ENCODE measurements at places on chromosomes 7 and 10.

DNA sequence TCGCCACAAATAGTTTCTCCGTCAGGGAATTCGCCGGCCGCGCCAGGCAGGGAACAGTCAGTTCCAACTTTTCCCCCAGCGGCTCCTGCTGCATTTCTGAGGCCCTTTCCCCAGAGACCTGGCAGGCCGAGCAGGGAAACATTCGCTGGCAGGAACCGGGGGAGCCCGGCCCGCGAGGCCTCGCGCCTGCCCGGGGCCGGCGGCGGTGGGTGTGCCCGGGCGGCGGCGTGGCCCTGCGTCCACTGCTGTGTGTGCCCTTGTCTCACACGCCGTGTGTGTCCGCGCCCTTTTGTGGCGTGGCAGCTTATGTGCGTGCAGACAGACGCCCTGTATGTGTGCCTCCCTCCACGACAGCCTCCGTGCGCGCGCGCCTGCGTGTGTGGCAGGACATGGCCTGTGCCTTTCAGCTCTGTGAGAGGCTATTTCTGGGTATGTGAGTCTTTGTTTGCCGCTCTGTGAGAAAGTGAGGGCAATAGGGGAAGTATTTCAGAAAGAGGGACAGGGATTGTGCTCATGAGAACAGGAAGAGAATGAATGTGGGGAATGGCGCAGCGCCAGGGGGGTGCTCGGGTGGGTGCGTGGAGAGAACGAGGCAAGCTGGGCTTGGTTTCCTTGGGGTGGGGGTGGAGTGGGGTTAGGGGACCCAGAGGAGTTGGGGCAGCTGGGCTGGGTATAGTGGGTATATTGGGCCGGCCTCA lies 689 bp upstream of the SMARCD3 start:
- H3K36me3 ChIP-seq: no peaks in the 10 kb centered on the region
- H3K27me3 ChIP-seq: peaks cover 71% of the 10 kb centered on the region
- peaks cover 35% of the 10 kb centered on the region for H3K4me1 ChIP-seq
- no peak overlapping the region for H3K4me3 ChIP-seq
- no peak overlapping the region for H3K27ac ChIP-seq
- DNase-seq: peak; percentile 40

- no peak for DNase-seq
- no peak overlapping the region for H3K4me3 ChIP-seq
- H3K27me3 ChIP-seq: no peaks in the 10 kb centered on the region
- H3K36me3 ChIP-seq: peaks cover 15% of the 10 kb centered on the region
Measured at GRCh38 chr7:2754912-2755311, 66.9 kb downstream of the AMZ1 start.

DNA sequence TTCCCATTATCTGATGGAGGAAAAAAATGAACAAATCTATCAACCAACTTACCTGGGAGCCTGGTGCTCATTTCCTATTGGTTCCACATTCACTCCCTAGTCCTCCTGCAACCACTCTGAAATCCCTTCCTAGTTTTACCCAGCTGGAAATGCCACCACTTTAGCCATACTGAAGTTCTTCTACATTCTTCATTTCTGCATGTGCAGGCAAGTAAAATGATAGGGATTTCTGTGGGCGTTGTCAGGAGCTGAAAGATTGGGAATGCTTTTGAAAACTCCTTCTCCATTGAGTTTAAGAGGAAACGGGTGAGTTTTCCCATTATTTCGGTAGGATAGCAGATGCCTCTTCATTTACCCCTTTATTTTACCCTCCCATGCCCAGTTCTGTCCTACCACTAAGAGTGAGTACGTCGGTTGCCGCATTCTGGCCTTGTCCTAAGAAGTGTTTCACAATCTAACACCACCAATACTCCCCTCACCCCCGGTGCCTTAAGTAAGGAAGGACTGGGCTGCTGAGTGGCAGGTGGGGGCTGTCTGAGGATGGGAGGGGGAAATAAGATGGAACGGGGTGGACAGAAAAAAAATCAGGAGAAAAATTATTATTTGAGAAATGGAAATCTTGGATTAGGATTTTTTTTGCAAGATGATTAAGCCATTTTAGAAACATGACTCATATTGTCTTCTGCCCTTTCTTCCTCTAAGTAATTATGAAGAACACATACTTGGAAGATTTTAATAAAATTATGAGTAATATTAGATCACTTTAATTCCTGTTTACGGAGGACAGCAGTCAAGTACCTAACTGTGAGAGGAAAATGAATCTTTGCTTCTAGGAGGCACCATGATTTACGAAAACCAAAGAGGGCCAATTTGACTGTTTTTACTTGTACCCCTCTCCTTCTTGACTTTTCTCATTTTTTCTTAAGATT lies 13.2 kb upstream of the TAS2R60 start:
- H3K27me3 ChIP-seq: peaks cover 4% of the 10 kb centered on the region
- H3K27ac ChIP-seq: no peak overlapping the region
- no peak overlapping the region for H3K4me3 ChIP-seq
- no peak for DNase-seq
- no peaks in the 10 kb centered on the region for H3K36me3 ChIP-seq

- peaks cover 4% of the 10 kb centered on the region for H3K4me1 ChIP-seq
- H3K4me3 ChIP-seq: no peak overlapping the region
- H3K27ac ChIP-seq: no peak overlapping the region
Measured at GRCh38 chr10:11725912-11726311, 16.3 kb upstream of the ECHDC3 start.

DNA sequence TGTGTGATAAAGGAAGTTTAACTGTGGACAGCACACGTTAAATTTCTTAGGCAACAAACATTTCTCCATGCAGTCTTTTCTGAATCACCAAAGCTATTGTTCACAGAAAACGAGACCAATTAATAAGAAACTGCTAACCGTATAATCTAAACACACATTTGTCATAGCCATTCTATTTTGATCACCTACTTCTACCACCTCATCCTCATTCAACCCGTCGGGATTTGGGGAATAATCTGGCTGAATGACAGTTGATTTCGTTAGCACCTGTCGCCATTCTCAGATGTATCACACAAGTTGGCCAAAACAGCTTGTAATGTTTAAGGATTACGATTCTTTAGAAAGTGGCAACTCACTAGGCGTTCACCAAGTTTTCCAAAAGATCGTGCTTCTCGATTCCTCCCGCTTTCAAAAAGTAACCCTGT lies 1.2 kb downstream of the EZH2 start:
- H3K27me3 ChIP-seq: no peaks in the 10 kb centered on the region
- H3K27ac ChIP-seq: peak overlapping the region; percentile 95
- DNase-seq: no peak
- peak overlapping the region; percentile 97 for H3K4me3 ChIP-seq
- H3K36me3 ChIP-seq: peaks cover 27% of the 10 kb centered on the region
- peaks cover 39% of the 10 kb centered on the region for H3K4me1 ChIP-seq

DNA sequence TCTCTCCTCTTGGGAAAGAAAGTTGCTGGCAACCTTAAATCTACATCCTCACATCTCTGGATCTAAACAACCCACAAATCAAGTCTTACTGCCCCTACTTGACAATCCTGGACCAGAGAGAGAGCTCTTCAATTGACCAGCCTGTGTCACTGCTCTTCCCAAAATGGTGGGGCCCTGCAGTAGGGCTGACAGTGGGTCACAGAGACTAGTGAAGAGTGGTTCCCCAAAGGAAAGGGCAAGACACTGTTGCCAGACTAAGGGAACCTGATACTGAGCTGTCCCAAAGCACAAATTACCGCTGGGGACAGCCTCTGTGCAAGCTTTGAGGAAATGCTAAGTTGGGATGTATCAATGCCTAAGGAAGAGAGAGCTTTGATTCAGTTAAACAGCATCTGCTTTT lies 4.5 kb upstream of the GPRIN2 start:
- H3K27ac ChIP-seq: no peak overlapping the region
- H3K27me3 ChIP-seq: peaks cover 20% of the 10 kb centered on the region
- H3K4me1 ChIP-seq: peaks cover 3% of the 10 kb centered on the region
- H3K36me3 ChIP-seq: no peaks in the 10 kb centered on the region
- peak; percentile 15 for DNase-seq

DNA sequence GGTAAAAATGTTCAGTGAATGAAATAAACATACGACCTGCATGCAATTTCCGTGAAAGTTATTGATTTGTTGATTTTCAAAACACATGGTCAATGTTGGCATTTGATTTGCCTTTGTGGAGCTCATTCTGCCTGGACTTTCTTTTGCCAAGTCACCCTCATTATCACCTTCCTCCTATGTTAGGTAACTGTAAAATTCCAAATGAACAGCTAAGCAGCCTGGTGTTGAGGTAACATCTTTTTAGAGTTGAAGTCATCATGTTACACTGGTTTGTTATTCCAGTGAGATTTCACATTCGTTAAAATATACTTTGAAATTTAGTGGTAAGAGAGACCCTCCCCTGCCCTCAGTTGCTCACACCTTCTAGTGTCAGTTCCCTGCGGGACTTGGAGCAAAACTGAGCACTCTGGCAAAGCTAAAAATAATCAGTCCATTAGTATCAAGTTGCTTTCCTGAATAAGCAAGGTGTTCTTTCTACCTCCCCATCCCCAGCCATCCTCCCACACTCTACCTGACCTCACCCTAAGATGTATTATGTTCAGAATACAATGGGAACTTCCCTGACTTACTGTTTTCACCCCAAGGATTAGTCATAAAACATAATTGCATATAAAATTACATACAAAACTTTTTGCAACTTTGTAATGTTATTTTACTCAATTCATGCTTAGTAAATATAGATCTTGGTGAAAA lies 283.3 kb upstream of the SEMA3A start:
- no peak overlapping the region for H3K4me3 ChIP-seq
- no peaks in the 10 kb centered on the region for H3K36me3 ChIP-seq
- H3K27me3 ChIP-seq: no peaks in the 10 kb centered on the region
- H3K27ac ChIP-seq: no peak overlapping the region

- H3K4me3 ChIP-seq: no peak overlapping the region
- no peak overlapping the region for H3K27ac ChIP-seq
- H3K36me3 ChIP-seq: no peaks in the 10 kb centered on the region
- no peaks in the 10 kb centered on the region for H3K27me3 ChIP-seq
Measured at GRCh38 chr7:33970536-33970935, 65.2 kb downstream of the BMPER start.

GRCh38 chr10:101091546-101092290 lies 29.9 kb downstream of the KAZALD1 start:
- H3K27ac ChIP-seq: no peak overlapping the region
- no peaks in the 10 kb centered on the region for H3K4me1 ChIP-seq
- H3K4me3 ChIP-seq: no peak overlapping the region
- H3K36me3 ChIP-seq: no peaks in the 10 kb centered on the region
- H3K27me3 ChIP-seq: peaks cover 39% of the 10 kb centered on the region
- no peak for DNase-seq

GRCh38 chr7:46880508-46881196 lies 701.3 kb downstream of the TNS3 start:
- no peaks in the 10 kb centered on the region for H3K4me1 ChIP-seq
- H3K36me3 ChIP-seq: no peaks in the 10 kb centered on the region
- H3K4me3 ChIP-seq: no peak overlapping the region
- H3K27me3 ChIP-seq: no peaks in the 10 kb centered on the region

DNA sequence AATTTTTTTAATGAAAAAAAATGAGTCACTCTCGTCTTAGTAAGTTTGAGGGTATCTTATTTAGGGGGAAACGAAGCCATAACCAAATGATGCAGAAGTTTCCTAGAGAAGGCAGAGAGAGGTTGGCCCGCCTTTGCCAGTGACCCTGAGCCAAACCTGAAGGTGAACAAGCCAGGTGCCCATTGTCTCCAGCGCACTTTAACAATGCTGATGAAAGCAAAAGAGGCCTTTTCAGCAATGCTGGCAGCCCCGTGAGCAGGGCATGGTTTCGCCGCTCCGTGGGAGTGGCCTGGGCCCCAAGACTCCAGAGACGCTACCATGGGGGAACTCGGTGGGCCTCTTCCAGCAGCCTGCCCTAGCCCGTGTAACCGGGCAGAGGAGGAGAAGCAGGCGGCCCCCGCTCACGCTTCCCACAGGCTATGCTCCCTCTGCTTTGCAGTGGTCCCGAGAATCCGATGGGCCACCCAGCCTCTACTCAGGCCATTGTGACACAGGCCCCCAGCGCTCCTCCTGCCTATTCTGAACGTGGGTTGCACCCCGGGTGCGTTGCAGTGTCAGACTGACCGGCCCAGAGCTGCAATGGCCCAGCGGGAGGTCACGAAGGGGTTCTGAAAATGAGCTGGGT lies 14.0 kb upstream of the UNCX start:
- H3K4me1 ChIP-seq: no peaks in the 10 kb centered on the region
- H3K36me3 ChIP-seq: no peaks in the 10 kb centered on the region
- peaks cover 28% of the 10 kb centered on the region for H3K27me3 ChIP-seq
- no peak for DNase-seq

GRCh38 chr10:5946786-5947185 lies 30.6 kb downstream of the IL15RA start:
- no peak for DNase-seq
- no peaks in the 10 kb centered on the region for H3K36me3 ChIP-seq
- H3K4me3 ChIP-seq: no peak overlapping the region
- H3K4me1 ChIP-seq: peaks cover 11% of the 10 kb centered on the region
- H3K27ac ChIP-seq: no peak overlapping the region
- H3K27me3 ChIP-seq: no peaks in the 10 kb centered on the region

DNA sequence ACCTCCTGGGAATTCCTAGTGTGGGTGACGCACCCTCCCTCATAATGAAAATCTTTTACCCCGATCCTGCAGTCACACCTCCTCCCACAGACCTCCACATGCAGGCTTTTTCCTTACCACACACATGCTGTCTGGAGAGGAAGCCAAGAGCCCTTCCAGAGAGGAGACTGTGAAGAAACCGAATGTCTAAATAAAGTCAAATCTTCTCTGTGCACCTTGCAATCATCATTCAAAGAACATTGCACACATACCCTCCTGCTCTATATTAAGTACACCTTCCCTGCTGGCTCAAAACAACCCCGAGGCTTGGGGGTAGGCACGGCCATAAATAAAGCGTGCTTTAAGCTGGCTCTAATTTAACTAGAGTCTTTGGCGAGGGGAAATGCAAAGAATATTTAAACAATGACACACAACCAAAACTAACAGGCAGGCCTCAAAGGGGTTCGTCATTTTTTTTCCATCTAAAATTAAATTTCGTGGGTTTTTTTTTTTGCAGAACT lies 34.9 kb downstream of the CALML3 start:
- no peak for DNase-seq
- H3K4me1 ChIP-seq: peaks cover 7% of the 10 kb centered on the region
- H3K27me3 ChIP-seq: peaks cover 3% of the 10 kb centered on the region
- no peak overlapping the region for H3K4me3 ChIP-seq
